Body of pancreas (tissue), 4 donors: ENCODE measurements at places on chromosomes 6 and 20.

DNA sequence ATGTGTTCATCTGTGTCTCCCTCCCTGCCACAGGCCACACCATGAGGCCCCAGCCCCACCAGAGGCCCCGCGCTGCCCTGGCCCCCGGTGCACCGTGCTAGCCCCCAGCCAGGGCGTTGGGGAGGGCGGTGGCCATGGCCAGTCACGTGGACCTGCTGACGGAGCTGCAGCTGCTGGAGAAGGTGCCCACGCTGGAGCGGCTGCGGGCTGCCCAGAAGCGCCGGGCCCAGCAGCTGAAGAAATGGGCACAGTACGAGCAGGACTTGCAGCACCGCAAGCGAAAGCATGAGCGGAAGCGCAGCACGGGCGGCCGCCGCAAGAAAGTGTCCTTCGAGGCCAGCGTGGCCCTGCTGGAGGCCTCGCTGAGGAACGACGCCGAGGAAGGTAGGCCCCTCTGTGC lies 30.3 kb downstream of the PPP1R16B start:
- DNase-seq = no peak

GRCh38 chr20:37749620-37750403 lies 56.0 kb downstream of the CTNNBL1 start:
- DNase-seq = no peak

DNA sequence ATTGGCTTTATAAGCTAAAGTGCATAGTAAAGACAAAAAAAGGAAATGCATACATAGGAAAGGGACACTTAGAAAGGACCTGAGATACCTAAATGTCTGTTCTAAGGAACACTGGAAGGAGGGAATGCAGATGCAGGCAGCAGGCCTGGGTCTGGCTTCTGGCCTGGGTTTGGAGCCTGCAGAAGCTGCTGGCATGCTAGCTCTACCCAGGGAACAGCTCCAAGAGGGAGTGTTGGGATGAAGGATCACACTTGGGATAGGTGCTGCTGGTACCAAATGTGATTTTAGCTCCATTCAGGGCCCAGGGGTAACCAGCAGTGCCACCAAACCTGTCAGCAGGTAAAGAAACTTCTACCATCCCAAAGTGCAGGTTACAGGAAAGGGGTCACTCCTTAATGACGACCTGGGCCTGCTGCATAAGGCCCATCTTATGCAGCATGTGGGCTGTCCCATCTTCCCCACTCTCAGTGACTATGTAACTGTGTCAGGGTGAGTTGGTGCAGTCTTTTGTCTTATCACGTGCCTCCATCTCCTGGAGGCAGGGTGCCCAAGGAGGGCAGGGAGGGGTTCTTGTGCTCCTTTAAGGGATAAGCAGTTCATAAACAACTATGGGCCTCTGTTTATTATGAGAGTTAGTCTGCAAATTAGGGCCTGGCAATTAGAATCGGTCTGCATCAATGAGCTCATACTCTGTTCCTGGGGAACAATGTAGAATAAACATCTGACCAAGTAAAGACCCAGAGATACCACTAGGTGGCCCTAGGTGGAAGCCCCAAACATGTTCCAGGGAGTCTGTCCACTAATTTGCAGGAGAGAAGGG lies 26.9 kb downstream of the DDX27 start:
- peak; percentile 38 for DNase-seq

GRCh38 chr6:11389977-11390376 lies 147.6 kb upstream of the TMEM170B start:
- peak; percentile 34 for DNase-seq

GRCh38 chr6:167409079-167409478 lies 84.2 kb downstream of the TTLL2 start:
- no peak for DNase-seq

DNA sequence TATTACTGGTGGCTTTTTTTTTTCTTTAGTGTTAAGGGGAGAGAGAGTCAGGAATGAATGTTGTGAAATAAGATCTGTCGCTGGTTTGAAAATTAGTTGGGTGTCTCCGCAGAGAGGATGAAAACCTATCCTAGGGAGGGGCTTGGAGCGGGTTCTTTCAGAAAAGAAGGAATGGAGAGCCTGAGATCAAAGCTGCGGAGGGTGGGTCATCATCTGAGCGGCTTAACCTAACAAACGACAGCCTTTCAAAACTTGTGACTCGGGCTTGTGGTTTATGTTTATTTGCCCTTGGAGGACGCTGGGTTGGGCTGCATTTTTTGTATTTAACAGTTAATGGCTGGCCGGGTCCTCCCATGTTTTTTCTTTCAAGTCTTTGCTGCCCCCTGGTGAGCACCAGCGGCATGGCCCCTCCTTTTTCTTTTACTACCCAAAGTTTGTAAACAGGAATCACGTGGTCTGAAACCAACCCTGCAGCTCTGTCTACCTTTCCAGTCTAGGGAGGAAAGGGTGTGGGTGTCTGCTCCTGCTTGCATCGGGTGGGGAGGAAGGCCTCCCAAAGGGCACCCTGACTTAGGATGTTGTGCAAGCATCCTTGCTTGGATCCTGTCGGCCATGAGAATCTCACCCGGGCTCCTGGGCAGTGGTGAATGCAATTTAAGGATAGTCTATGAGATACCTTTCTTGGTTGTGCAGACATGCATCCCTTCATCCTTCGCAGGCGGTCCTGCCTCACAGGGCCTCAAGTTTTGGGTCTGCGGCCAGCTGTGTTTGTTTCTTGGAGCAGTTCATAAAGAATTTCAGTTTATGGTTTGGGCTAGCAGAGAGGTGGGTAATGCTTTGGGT lies 2.2 kb downstream of the PIM1 start:
- DNase-seq = peak; percentile 92

- DNase-seq = no peak
Measured at GRCh38 chr6:122431780-122432179, 32.3 kb downstream of the HSF2 start.

- no peak for DNase-seq
Measured at GRCh38 chr6:96649926-96650325, 87.0 kb downstream of the FHL5 start.

- no peak for DNase-seq
Measured at GRCh38 chr20:38143238-38143645, 21.8 kb downstream of the TGM2 start.

GRCh38 chr20:8315639-8316573 lies 183.8 kb downstream of the PLCB1 start:
- DNase-seq = no peak

GRCh38 chr20:32960849-32961731 lies 43.1 kb downstream of the SUN5 start:
- no peak for DNase-seq

DNA sequence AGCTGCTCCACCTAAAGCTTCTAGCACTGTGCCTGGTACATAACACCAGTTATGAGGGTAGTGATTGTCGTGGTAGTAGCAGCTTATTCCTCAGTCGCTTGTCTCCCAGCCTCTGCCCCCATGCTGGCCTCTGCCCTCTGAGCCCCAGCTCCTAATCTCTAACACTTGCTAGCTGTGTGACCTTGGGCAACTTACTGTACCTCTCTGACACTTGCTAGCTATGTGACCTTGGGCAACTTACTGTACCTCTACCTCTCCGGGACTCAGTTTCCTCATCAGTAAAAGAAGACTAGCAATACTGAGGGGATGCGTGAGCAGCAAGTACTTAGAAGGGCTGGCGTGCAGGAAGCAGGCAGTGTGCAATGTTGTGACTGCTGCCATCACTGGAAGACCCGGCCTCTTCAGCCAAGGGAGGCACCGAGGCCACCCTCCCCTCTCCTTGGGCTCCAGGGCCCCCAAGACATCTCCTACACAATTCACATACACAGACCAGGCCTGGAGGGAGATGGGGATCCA lies 9.9 kb downstream of the MDFI start:
- no peak for DNase-seq

- no peak for DNase-seq
Measured at GRCh38 chr20:41038878-41039404, 10.3 kb downstream of the TOP1 start.

GRCh38 chr6:9131616-9132015 lies 696.3 kb upstream of the SLC35B3 start:
- peak; percentile 59 for DNase-seq

GRCh38 chr6:43956478-43956877 lies 170.8 kb downstream of the MRPL14 start:
- DNase-seq = no peak

DNA sequence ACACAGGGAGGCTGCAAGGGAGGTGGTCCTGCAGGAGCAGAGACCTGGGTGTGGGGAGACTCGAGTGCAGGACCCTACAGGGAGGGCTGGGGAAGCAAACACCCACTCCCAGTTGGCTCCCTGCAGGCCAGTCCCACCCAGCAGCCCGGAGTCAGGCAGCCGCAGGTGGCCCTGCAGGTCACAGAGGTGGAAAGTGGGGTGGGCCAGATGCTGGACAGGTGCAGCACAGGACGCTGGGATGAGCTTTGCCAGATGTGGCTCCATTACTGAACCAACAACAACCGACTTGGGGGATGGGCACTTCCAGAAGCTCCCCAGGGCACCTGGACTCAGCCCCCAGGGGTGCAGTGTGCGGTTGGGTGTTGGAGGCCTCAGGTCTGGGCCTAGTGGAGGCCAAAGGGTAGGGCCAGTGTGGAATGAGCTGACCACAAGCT lies 26.6 kb upstream of the MYT1 start:
- no peak for DNase-seq

GRCh38 chr6:22754061-22754460 lies 184.7 kb downstream of the HDGFL1 start:
- DNase-seq = no peak

- no peak for DNase-seq
Measured at GRCh38 chr6:111841822-111842221, 31.4 kb downstream of the FYN start.

GRCh38 chr6:133854364-133855275 lies 34.3 kb upstream of the TCF21 start:
- no peak for DNase-seq

- no peak for DNase-seq
Measured at GRCh38 chr6:3756546-3756945, 5.0 kb upstream of the PXDC1 start.

- peak; percentile 17 for DNase-seq
Measured at GRCh38 chr6:144262470-144263369, 22.4 kb upstream of the UTRN start.

GRCh38 chr20:35840421-35840820 lies 68.6 kb downstream of the PHF20 start:
- no peak for DNase-seq

- DNase-seq = no peak
Measured at GRCh38 chr6:65803186-65803585, 96.2 kb upstream of the EYS start.

DNA sequence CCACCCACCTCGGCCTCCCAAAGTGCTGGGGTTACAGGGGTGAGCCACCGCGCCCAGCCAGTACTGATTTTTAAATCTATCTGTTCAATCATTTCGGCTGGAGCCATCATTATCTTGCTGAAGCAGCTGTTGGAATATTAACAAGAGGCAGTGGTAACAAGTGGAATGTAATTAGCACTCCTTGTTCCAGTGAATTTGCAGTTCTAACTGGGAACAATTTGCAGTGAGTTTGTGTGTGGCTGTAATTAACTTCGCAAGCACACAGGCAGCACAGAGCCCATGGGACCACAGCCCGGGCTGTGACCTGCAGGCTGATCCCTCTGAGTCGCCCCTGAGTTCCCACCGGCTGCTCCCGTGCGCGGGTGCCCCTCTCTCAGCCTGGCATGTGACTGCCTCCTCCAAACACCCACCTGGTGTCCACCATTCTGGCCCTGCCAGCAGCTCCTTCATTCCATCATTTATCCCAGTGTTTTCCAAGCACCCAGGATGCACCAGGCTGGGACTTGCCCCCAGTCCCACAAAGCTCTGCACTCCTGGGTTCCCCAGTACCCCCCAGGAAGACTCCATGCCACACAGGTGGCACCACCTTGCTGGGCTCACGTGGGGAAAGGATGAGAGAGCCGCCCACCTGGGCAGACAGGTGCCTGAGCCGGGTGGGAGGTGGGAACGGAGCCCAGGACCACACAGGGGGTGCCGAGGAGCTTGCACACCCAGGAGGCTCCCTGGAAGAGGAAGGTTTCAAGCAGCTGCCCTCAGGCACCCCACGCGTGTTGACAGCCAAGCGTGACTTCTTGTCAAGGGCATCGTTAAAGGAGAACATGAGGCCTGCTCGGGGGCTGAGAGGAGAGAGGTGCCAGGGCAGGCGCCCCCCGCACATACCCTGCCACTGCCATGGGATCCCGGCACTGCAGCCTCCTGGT lies 75.2 kb downstream of the YTHDF1 start:
- no peak for DNase-seq

- DNase-seq = no peak
Measured at GRCh38 chr6:147177286-147177685, 26.9 kb upstream of the STXBP5 start.

DNA sequence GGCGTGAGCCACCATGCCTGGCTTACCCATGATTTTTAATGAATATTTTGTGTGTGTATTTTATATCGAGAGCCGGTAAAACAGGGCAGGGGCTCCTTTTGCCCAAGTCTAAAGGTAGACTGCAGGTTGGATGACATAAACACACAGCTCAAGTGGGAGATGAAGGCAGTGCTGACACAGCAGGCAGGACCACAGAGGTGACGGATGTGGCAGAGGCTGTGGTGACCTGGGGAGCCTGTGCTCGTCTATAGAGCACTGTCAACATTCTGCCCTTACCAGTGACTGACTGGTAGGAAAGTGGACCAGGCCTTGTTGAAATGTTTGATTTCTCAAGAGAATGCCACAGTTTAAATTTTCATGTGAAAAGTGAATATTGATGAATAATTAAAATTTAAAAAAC lies 137.5 kb downstream of the ZFP64 start:
- no peak for DNase-seq

- no peak for DNase-seq
Measured at GRCh38 chr20:58246346-58246745, 17.9 kb upstream of the ANKRD60 start.

DNA sequence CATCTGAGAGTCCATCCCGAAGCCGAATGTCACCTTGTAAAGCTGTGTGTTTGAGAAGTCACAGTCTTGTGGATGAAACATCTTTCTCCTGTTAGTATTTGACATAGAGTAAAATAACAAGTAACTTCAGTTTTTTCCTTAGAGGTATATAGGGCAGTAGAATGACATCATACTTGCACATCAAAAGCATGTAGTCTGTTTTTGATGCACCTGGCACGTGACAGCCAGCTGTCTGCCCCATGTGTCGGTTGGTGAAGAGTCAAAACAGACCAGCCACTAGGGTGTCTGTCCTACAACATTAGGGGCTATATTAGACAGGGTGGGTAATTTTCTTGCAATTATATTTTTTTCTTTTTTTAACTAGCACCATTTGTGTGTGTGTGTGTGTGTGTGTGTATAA lies 70.2 kb downstream of the SNX9 start:
- DNase-seq = no peak

DNA sequence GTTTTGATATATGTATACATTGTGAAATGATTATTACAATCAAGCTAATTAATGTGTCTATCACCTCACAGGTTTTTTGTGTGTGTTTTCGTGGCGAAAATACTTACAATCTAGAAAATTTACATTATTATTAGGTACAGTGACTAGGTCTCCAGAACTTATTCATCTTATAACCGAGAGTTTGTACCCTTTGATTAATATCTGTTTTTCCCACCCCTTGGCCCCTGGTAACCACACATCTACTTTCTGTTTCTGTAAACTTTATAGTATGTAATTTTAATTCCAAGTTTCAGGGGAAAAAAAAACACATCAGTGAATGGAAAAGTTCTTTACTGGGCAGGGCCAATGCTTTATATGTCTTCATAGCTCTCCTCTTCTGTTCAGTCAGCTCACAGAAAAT lies 131.4 kb downstream of the LMBRD1 start:
- no peak for DNase-seq

- peak; percentile 45 for DNase-seq
Measured at GRCh38 chr20:39849664-39850063, 839.4 kb downstream of the MAFB start.
